Colonic mucosa (tissue), 4 donors: ENCODE measurements at places on chromosomes 5 and 9. TPM values are rescaled to one million over a fixed set of nuclear protein-coding genes. Genes with fewer than 3 reads are reported as not detected.

The OSMR gene
- total RNA-seq, result 14.3 TPM

GRCh38 chr9:14633906-14634565, 59.2 kb downstream of the ZDHHC21 start:
- DNase-seq, result no peak

DNA sequence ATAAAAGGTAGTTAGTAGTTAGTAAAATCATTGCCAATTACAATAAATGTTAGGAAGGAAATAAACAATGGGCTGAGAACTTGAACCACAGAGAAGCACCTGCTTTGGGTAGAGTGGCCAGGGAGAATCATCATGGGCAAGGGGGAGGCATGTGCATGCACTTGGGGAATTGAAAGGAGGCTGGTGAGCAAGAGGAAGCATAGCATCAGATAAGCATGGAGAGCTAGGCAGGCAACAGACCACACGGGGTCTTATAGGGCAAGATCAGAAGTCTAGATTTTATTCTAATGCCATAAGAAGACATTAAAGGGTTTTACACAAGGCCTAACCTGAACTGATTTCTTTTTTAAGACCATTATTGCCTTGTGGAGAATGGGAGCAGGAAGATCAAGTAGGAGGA, 93.4 kb downstream of the PIP5K1B start:
- DNase-seq, result no peak

DNA sequence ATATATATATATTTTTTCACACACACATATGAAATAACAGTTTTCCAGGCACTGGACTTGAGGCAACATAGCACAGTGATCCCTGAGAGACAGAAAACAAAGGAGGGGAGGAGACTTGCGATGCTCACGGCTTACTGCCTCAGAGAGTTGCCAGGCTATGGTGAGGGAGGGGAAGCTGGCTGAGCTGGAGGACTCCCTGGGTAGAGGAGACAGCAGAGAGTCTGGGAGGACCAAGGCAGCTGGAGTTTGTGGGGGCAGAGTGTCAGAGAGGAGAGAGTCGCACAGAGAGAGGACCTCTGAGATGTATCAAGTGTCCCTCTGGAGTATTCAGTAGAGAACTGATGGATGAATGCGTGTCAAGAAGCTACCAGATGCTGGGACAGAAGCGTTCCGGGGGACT, 23.1 kb upstream of the QSOX2 start:
- no peak for DNase-seq

- DNase-seq, result peak; percentile 44
Measured at GRCh38 chr9:136011703-136012496, 50.7 kb upstream of the UBAC1 start.

- DNase-seq, result no peak
Measured at GRCh38 chr5:143023411-143024096, 253.4 kb downstream of the ARHGAP26 start.

GRCh38 chr5:34487159-34487879, 168.8 kb upstream of the RAI14 start:
- DNase-seq, result no peak

GRCh38 chr5:54159153-54159892, 151.1 kb downstream of the ARL15 start:
- DNase-seq, result no peak

DNA sequence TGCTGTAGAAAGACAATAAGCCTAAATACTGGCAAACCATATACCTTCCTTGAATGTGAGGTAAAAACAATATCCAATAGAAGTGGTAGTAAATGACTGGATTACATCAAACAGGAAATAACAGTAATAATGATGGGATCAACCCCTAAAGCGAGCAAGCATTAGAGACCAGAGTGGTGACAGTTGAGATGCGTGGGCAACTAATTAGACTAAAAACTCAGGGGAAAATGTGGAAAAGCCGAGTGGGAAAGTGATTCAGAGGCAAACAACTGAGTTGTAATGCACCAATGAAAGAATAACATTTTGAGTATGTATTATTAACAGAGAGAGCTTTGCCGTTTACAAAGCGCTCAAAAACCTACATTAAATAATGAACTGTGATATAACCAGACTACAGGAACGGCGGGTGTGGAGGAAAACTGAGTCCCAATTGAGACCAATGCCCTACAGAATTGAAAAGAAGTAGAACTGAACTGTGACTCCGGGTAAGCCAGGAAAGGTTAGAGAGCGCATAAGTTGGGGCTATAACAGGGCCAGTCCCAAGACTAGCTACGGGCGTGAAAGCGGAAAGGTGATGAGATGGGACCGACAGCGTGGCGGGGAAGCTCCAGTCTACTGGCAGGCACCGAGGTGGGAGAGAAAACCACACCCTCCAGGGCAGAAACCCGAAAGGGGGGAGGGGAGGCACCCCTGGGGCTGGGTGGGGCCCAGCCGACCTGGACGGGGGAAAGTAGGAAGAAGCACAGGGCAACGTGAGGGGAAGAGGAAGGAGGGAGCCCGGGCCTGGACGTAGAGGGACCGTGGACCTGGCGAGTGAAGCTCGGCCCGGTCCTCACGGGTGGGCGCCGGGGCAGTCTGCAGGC, 592 bp downstream of the UBAP2 start:
- peak; percentile 80 for DNase-seq

The MAT2B gene
- total RNA-seq, result 86.7 TPM

GRCh38 chr5:1652873-1653697, 129.3 kb upstream of the LPCAT1 start:
- peak; percentile 17 for DNase-seq

The PGM5 gene
- 7.7 TPM for total RNA-seq

The ZNF883 gene
- 0.42 TPM for total RNA-seq

GRCh38 chr5:131987251-131987650, 24.2 kb downstream of the ACSL6 start:
- no peak for DNase-seq

GRCh38 chr9:96006296-96006879, 130.9 kb downstream of the ERCC6L2 start:
- no peak for DNase-seq
